ENCODE measurements at places on chromosomes 16 and 17.
A peak's percentile ranks its signal among the peaks of the same experiment; 100 is the strongest.

GRCh38 chr16:70432723-70433457, 6.0 kb downstream of the ST3GAL2 start:
- DNase-seq = no peak

GRCh38 chr17:6045621-6046357, 24.4 kb upstream of the WSCD1 start:
- DNase-seq = no peak

- no peak for DNase-seq
Measured at GRCh38 chr16:53457670-53458069, 23.4 kb downstream of the RBL2 start.

DNA sequence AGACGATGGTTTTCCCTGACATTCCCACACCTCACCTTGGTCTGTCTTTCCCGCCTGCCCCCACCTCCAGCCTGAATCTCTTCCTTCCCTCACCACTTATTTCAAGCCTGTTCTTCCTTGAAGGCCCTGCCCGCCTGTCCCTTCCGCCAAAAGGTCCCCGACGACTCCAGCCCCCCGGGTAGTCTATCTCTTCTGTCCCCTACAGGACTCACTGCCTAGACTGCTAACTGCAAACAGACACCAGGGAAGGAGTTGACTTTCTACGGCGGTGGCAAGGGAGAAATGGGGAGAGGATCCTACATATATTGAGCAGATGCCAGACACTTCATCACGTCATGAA, 53.7 kb downstream of the NT5M start:
- no peak for DNase-seq

DNA sequence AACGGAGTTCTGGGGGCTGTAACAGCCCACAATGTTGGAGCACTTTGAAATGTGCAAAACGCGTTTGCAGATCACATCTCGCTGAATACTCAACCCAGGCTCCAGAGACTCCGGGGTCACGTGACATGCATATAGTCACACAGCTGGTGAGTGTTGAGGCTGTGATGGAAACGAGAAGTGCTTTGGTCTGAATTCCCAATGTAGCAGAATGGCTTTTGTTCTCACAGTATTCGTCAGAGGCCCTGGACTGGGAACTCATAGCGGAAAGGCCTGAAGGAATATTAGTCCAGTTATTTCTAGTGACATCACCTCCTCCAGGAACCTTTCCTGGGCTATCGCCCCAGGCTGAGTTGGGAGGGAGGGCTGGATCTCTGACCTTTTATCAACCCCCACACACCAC, 95.8 kb upstream of the CRHR1 start:
- peak; percentile 68 for DNase-seq

GRCh38 chr17:21313320-21313719, 28.8 kb downstream of the MAP2K3 start:
- DNase-seq = peak; percentile 13

GRCh38 chr17:36814958-36815357, 122.3 kb upstream of the LHX1 start:
- DNase-seq = no peak

DNA sequence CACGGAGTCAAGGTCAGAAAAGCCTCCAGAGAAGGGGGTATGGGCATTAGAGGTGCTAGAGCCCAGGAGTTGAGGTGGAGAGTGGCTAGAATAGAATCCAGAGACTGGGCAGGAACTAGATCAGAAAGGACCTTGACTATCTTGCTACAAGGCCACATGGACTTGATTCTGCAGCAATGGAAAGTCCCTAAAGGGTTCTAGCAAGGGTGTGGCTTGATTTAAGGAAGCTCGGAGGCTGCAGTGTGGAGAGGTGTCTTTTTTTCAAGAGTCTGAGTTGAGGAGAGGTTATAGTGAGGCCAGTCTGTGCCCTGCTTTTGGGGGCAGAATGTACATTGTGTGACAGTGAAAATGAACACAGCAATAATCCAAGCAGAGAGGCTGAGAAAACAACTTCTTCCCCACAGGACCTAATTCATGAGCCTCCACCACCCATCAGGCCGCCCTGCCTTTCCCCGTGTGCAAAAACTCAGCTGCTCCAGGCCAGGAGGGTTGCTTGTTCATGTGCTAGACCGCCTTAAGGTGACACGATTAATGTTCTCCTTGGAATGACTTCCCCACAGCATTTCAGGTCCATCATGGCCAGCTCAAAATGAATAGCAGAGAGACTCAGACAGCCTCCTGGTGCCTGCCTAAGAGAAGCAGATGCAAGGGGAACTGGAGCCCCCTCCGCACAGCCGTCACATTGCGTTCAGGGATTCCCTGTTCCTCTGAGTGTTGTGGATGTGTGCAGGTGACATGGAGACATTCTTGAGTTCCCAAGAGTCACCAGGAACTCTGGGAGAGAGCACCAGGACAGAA, 8.7 kb upstream of the BEAN1 start:
- DNase-seq = no peak

DNA sequence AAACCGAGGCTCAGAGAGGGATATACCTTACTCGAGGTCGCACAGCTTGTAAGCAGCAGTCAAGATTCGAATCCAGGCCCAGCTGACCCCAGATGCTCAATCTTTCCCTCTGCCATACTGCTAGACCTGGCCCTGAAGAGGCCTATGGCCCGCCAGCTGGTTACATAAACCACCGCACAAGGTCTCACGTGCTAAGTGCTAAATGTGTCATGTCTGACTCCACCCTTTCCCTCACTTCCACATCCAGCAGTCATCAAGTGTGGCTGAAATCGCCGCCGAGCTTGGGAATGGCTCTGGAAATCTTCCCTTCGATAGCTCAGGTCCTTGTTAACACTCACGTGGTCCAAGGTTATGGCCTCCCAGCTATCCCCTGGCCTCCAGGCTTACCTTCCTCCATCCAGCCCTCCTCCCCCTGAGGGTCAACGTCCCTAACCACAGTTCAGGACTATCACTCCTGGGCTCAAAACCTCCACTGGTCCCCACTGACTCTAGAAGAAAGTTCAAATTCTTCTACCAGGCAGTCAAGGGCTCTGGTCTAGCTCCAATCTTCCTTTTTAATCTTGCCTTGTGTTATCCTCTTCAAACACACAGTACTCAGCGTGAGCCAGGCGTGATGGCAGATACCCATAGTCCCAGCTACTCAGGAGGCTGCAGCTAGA, 3.5 kb downstream of the ZBTB4 start:
- no peak for DNase-seq

DNA sequence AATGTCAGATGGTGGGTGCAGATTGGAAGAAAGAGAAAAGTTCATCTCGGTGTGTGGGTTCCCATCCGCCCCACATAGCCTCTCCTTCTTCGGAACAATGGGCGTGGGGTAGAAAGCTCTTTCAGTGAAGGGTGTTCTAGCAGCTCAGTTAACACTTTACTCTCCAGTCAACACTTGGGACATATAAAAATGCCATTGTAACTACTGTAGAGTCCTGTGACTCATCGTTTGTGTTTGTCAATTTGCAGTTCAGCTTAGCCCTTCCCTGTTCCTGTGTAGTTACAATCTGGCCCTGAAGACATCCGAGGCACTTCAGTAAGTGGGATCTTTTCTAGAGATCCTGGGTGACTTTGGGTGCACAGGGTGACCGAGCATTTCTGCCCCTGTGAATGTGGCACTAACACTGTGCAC, 11.5 kb upstream of the CLEC18C start:
- no peak for DNase-seq

DNA sequence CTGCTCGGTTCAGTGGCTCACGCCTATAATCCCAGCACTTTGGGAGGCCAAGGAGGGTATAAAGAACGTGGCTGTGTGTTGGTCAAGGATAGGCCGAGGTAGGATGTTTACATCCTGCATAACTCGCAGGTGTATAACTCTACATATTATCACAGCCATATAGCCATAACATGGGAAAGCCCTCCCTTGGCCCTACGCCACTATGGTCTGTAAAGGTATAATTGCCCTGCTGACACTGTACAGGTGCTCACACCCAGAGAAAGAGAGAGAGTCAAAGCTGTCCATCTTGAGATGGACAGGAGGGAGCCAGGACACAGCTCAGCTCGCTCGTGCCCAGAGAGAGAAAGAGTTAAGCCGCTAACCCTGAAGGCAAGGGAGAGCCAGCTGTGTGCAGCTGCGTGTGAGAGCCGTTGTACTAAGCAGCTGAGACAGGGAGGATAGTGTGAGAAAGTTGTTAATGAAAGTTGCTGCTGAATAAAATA, 30.4 kb upstream of the DHX8 start:
- peak; percentile 59 for DNase-seq

GRCh38 chr17:83192161-83192788, 112.9 kb downstream of the METRNL start:
- no peak for DNase-seq

DNA sequence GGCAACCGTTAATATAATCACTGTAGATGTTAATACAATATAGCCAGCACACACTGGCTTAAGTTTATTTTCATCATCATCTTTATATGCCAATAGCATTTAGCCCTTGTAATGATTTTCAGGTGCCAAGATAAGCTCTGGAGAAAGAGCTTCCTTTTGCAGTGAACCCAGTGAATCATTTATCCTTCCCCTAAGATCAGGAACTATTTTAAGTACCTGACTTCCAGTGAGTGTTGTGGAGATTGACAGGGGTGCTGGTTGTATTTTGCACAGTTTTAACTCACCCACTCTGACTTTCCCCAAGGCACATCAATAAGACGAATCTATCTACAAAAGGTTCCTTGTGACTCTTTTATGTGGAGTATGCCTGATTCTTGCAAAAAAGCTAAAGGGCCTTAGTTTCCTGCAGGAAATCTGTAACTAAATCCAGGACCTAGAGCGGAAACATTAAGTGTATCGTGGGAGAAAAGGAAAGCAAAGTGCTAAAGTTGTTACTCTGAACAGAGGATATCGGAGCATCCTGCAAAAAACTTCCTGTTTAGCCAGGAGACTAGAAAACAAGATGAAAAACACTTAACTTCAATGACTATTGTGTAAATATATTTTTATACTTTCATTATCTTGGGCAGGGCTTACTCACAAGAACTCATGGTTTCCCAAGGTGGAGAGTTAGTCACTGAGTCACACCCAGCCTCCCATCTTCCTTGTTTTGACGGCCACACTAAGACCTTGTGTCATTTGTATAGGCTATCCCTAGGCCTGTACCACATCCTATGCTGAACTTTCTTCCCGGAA, 183.6 kb downstream of the MAP2K6 start:
- DNase-seq = no peak

All from NCI-H69 (cell line).